ENCODE measurements at places on chromosomes 13 and 19. TPM values are rescaled to one million over a fixed set of nuclear protein-coding genes. Genes with fewer than 3 reads are reported as not detected.

The DCT gene
- polyA plus RNA-seq, result not detected

The IGFL1 gene
- not detected for polyA plus RNA-seq

The ZNF296 gene
- 18.6 TPM for polyA plus RNA-seq

The C19orf67 gene
- not detected for polyA plus RNA-seq

The RFXAP gene
- polyA plus RNA-seq, result 10.3 TPM

- peak overlapping the region; percentile 49 for H3K4me3 ChIP-seq
- peaks cover 98% of the 10 kb centered on the region for H3K27me3 ChIP-seq
- peaks cover 69% of the 10 kb centered on the region for H3K4me1 ChIP-seq
- H3K27ac ChIP-seq, result no peak overlapping the region
Observed at GRCh38 chr13:112062571-112063570, 4.1 kb upstream of the SOX1 start.

DNA sequence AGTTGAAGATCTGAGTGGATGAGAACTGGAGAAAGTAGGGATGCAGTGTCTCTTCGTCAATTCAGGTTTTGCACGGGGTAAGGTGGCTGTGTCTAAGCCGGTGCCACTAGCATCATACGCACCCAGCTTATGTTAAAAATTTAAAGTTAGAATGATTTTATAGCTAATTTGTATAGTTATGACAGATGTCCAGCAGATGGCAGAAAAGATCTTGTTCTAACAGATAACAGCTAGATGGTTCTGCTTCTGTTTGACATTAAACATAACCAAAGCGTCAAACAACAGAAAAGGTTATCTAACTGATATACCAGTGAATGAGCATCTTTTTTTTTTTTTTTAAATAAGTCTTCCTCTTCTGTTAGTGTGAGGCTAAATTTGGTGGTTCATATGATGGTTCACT is 18.8 kb upstream of the EDDM13 start:
- peak; percentile 46 for DNase-seq
- no peaks in the 10 kb centered on the region for H3K36me3 ChIP-seq
- no peaks in the 10 kb centered on the region for H3K4me1 ChIP-seq

GRCh38 chr13:85266331-85266730 is 532.9 kb downstream of the SLITRK6 start:
- H3K36me3 ChIP-seq, result no peaks in the 10 kb centered on the region
- DNase-seq, result no peak
- peaks cover 23% of the 10 kb centered on the region for H3K4me1 ChIP-seq

DNA sequence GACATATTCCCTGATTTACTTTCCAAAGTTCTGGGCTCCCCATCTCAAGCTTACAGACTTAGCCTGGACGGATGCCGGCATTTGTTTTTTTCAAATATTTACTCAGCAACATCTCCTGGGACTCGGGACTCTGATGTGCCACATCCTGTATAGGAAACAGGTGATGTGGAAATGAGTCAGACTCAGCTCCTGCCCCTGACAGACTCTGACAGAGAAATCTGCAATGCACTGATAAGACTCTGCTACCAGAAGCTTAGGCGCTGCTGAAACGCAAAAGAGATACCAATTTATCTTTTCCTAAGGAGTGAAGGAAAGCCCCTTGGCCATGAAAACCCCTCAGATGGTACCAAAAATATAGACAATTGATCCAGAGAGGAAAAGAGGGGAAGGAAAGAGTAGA is 16.2 kb downstream of the LAIR2 start:
- H3K27ac ChIP-seq, result no peak overlapping the region
- H3K4me1 ChIP-seq, result no peaks in the 10 kb centered on the region
- no peak for DNase-seq
- H3K36me3 ChIP-seq, result no peaks in the 10 kb centered on the region
- no peak overlapping the region for H3K4me3 ChIP-seq

GRCh38 chr19:6103217-6103644 is 7.1 kb downstream of the RFX2 start:
- H3K36me3 ChIP-seq, result no peaks in the 10 kb centered on the region
- H3K27me3 ChIP-seq, result peaks cover 14% of the 10 kb centered on the region
- H3K4me3 ChIP-seq, result no peak overlapping the region
- H3K4me1 ChIP-seq, result no peaks in the 10 kb centered on the region

- no peak for DNase-seq
- H3K27ac ChIP-seq, result no peak overlapping the region
- no peaks in the 10 kb centered on the region for H3K36me3 ChIP-seq
- no peaks in the 10 kb centered on the region for H3K4me1 ChIP-seq
- H3K27me3 ChIP-seq, result no peaks in the 10 kb centered on the region
Observed at GRCh38 chr19:311813-312261, 20.6 kb upstream of the PLPP2 start.

GRCh38 chr19:45496349-45496953 is 396 bp downstream of the RTN2 start:
- H3K4me3 ChIP-seq, result peak overlapping the region; percentile 90
- H3K36me3 ChIP-seq, result no peaks in the 10 kb centered on the region
- no peak overlapping the region for H3K27ac ChIP-seq

DNA sequence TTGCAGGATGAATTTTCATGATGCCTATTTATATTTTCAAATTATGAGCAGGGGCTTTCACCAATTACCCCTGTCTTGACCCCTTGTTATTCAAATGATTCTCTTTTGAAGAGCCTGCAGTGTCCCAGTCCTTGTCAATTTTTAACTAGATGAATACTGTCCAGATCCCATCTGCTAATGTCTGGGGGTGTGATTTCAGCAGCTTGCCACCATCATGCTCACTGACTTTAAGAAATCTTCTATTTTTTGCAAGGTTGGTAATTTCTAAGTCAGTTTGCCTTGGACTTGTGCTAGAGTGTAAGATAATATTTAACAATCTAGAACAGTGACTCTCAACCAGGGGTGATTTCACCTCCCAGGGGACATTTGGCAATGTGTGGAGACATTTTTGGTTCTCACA is 106.0 kb downstream of the CACNA1A start:
- H3K4me3 ChIP-seq, result no peak overlapping the region
- H3K36me3 ChIP-seq, result no peaks in the 10 kb centered on the region
- H3K4me1 ChIP-seq, result peaks cover 9% of the 10 kb centered on the region

DNA sequence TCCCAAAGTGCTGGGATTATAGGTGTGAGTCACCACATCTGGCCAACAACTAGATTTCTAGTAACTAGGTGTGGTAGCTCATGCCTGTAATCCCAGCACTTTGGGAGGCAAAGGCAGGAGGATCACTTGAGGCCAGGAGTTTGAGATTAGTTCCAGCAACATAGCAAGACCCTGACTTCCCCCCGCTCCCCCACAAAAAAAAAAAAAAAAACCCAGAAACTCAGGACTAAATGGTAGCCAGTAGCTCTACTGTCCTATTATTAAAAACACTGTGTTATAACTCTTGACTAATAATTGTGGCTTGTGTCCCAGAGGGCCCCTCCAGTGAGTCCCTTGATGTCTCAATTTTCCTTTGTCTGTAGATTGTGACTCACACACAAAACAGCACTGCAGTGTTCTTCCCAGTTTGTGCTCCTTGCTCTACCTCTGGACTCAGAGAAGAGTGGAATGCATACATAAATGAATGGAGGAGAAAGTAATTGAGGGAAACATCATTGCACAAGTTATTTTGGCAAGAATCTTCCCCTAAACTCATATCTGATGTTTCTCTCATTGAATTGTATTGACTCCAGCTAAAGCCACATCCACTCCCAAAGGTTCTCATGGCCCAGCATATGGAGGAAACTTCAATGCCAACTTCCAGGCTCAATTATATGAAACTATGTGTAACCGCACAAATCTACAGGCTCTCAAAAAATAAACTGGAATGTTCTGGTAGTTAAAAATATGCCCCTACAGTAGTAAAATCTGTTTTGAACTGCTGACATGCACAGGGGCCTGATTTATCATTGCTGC is 8.8 kb downstream of the TPT1 start:
- no peaks in the 10 kb centered on the region for H3K27me3 ChIP-seq
- H3K4me1 ChIP-seq, result peaks cover 11% of the 10 kb centered on the region
- peak overlapping the region; percentile 85 for H3K27ac ChIP-seq
- peaks cover 15% of the 10 kb centered on the region for H3K36me3 ChIP-seq

DNA sequence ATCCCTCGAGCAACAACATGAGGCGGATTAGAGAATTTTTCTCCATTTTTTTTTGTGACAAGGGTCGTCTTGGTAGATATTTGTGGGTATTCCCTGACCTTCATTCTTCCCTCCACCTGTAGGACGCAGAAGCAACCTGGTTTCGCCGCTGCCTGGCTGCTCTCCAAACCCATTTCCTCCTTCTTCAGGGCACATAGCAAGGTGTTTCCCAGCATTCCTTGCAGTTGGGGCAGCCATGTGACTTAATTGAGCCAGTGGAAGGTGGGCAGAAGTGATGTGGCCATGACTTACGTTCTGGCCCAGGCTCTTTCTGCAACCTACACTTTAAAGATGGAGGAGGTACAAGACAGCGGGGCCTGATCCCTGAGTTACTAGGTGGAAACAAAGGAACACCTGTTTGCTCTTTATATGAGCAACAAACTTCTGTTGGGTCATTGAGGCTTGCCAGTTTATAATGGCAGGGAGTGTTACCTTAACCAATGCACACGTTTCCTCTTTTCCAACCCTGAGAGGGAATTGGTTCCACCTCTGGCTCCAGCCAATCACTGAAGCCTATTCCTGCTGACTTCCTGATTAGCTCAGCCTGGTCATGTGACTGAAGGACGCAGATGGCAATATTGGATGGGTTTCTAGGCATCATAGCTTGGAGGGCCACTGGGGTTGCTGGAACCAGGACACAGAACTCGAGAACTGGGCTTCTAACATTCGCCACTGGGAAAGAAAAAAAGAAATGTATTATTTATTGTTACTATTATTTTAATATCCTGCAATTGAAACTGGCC is 30.8 kb upstream of the ZNRF4 start:
- no peak overlapping the region for H3K27ac ChIP-seq
- no peak overlapping the region for H3K4me3 ChIP-seq
- H3K36me3 ChIP-seq, result no peaks in the 10 kb centered on the region
- no peak for DNase-seq
- H3K27me3 ChIP-seq, result 0 out of 2 replicates have a peak, but pooled peaks cover 5% of the 10 kb centered on the region

GRCh38 chr19:33400856-33401682 is 27.6 kb downstream of the CEBPG start:
- no peaks in the 10 kb centered on the region for H3K27me3 ChIP-seq
- no peak overlapping the region for H3K4me3 ChIP-seq
- H3K27ac ChIP-seq, result no peak overlapping the region
- no peaks in the 10 kb centered on the region for H3K4me1 ChIP-seq
- H3K36me3 ChIP-seq, result no peaks in the 10 kb centered on the region

DNA sequence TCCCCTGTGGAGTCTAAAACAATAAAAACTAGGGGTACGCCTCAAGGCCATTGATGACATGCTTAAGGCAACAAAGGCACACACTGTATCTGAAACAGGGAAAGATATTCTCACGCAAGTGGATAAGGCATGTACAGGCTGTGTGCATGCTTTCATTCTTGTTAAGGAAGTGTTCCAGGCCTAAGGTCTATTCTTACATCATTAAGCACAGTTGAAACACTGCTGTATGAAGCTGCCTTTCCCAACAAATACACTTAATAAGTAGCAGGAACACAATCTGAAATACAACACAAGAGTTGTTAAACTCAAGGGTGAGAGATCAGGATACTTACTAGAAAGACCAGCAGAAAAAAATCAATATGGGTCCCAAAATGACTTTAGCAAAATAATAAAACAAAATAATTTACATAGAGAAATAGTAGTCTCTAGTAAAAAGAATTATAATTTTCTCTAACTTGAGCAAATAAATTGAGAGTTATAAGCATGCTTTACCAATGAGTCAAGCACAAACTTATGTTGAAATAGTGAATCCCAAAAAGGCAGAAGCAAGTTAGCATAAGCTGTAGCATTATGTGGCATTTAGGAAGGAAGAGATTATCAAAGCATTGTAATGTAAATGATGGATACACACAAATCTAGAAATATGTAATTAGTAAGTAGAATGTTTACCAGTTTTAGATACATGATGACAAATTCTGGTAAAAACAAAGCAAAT is 796.9 kb downstream of the SLITRK1 start:
- H3K27me3 ChIP-seq, result no peaks in the 10 kb centered on the region
- H3K27ac ChIP-seq, result no peak overlapping the region
- no peak for DNase-seq
- no peak overlapping the region for H3K4me3 ChIP-seq
- no peaks in the 10 kb centered on the region for H3K4me1 ChIP-seq
- no peaks in the 10 kb centered on the region for H3K36me3 ChIP-seq

- no peaks in the 10 kb centered on the region for H3K4me1 ChIP-seq
- H3K36me3 ChIP-seq, result no peaks in the 10 kb centered on the region
- H3K27me3 ChIP-seq, result no peaks in the 10 kb centered on the region
- DNase-seq, result no peak
- no peak overlapping the region for H3K4me3 ChIP-seq
Observed at GRCh38 chr13:102235689-102236088, 166.2 kb downstream of the FGF14 start.

DNA sequence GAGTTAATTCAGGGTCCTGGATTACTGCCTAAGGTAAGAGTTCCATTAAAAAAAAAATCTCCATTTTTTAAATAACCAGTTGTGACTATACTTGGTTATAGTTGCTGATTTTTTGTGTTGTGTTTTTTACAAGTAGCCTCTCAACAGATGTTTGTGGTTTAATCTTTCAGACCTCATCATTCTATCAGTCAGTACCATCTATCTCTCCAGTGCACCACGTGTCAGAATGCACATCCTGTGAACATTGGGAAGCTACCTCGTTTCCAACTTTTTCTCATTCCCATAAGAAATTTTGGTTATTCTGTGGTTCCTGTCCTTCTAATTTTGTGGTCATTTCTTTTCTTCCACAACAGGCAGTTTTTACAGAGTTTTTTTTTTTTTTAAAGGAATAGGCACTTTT is 39.2 kb downstream of the WDFY2 start:
- H3K36me3 ChIP-seq, result no peaks in the 10 kb centered on the region
- no peaks in the 10 kb centered on the region for H3K27me3 ChIP-seq
- H3K4me3 ChIP-seq, result no peak overlapping the region
- no peak for DNase-seq
- peaks cover 32% of the 10 kb centered on the region for H3K4me1 ChIP-seq

GRCh38 chr13:39527961-39528660 is 74.9 kb downstream of the LHFPL6 start:
- no peaks in the 10 kb centered on the region for H3K27me3 ChIP-seq
- no peak for DNase-seq
- no peak overlapping the region for H3K27ac ChIP-seq
- no peaks in the 10 kb centered on the region for H3K4me1 ChIP-seq
- H3K4me3 ChIP-seq, result no peak overlapping the region

DNA sequence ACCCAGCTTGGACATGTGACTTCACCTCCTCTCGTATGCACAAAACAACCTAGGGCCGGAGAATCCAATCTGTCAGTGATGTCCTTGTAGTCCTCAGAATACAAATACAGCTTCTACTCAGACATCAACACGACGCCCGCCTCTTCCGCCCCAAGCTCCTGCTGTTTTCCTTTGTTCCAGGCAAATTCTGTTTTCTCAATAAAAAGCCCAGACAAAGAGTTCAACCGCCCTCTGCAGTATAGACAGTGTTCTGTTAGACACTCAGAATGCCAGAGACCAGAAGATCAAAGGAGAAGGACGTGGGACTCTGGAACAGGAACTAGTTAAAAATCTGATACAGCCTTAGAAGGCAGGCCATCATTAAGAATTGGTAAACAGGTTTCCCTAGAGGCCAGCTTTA is 42.0 kb upstream of the GGACT start:
- DNase-seq, result peak; percentile 44
- H3K4me3 ChIP-seq, result no peak overlapping the region
- peaks cover 27% of the 10 kb centered on the region for H3K36me3 ChIP-seq
- H3K27me3 ChIP-seq, result no peaks in the 10 kb centered on the region

- H3K4me1 ChIP-seq, result peaks cover 10% of the 10 kb centered on the region
- H3K36me3 ChIP-seq, result no peaks in the 10 kb centered on the region
- no peaks in the 10 kb centered on the region for H3K27me3 ChIP-seq
Observed at GRCh38 chr13:107827840-107828549, 387.3 kb downstream of the LIG4 start.

All from GM23338 (cell line).